ENCODE measurements at places on chromosomes 2 and 18.

- DNase-seq = peak; percentile 43
Measured at GRCh38 chr18:12038082-12038638, 55.5 kb upstream of the ANKRD62 start.

DNA sequence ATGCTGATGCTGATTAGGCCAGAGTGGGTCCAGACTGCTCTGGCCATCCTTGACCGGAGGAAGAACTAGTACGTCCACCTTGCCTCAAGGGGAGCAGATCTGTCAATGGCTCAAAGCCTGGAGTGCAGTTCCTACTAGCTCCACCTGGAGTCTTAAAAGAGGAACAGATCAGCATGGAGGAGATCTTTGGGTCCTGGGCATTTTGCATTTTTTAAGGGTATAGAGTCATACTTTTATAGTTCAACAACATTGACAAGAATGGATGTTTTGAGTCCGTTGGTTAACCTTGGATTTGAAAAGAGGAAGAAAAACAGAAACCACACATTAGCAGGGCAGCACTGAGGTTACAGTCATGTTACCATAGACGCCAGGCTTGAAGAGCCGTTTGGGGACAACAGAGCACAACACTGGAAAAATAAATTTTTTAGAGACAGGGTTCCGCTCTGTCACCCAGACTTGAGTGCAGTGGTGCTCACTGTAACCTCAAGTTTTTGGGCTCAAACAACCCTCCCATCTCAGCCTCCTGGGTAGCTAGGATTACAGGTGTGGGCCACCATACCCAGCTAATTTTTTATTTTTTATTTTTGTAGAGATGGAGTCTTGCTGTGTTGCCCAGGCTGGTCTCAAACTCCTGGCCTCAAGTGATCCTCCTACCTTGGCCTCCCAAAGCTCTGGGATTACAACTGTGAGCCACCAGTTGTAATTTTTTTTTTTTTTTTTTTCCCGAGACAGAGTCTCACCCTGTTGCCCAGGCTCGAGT is 78.5 kb downstream of the PRKCE start:
- DNase-seq = no peak

DNA sequence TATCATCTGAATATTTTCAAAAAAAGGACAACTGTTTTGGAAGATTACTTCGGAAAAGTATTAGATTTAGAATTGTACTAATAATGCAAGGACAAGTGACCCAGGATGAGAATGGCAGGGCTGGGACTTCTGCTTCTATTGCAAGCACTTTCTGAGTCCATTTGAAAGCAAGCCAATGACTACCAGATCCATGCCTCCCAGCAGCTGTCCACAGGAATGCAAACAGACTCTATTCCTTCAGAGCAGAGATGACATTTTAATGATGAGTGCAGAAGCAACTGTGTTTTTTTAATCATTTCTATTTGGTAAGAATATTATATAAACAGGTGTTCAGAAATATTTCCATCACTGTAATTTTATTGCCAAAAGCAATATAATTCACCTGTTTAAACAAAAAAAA is 456.7 kb downstream of the SOX11 start:
- no peak for DNase-seq

GRCh38 chr2:29269765-29270109 is 154.5 kb downstream of the CLIP4 start:
- no peak for DNase-seq

DNA sequence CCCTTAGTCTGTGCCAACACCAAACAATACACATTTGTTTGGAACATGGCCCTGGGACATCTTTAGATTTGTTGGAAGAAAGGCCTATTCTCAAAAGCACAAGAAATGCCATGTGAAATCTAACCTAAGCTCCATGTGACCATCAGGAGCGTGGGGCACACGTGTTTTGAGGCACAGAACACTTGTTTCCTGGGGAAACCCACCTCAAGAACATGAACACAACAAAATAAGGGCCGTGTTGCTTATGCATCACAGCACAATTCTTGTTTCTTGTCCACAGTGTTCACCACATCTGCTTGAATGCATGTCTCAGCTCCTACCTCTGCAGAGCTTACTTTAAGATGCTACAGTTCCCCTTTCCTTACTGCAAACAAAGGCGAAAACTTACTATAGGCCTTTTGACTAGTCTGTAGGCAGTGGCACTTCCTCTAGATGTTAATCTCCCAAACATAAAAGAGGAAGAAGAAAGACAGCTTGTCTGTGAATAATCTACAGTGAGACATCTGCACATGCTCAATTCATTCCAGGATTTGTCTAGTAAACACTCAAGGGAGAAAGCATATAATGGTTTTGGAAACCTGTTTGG is 165.0 kb downstream of the ANKRD44 start:
- DNase-seq = no peak

- no peak for DNase-seq
Measured at GRCh38 chr2:43484323-43484930, 111.4 kb downstream of the THADA start.

DNA sequence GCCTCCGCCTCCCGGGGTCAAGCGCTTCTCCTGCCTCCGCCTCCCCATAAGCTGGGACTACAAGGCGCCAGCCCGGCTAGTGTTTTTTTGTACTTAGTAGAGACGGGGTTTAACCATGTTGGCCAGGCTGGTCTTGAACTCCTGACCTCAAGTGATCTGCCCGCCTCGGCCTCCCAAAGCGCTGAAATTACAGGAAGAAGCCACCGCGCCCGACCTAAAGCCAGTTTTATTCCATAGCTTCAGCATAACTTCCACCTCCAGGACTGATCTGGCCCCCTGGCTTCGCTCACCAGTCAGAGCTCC is 783 bp upstream of the TXNL4A start:
- DNase-seq = no peak

GRCh38 chr18:11751341-11752115 is 62.5 kb downstream of the GNAL start:
- DNase-seq = no peak

DNA sequence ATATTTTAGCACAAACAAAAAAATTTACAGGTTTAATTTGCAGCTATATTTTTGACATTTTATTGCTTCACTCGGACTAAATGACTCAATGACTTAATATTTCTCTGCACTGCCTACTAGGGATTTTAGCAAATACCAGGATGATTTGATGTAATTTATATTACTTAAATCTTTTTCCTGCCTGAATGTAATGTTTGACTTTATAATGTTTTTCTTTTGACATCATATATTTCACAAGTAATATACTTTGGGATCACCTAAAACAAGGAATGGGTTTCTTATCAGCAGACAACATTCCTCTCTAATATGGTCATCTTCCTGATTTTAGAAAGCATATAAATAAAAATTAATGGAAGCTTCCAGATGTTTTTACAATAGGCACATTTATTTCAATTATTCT is 253.2 kb upstream of the EPC2 start:
- DNase-seq = no peak

DNA sequence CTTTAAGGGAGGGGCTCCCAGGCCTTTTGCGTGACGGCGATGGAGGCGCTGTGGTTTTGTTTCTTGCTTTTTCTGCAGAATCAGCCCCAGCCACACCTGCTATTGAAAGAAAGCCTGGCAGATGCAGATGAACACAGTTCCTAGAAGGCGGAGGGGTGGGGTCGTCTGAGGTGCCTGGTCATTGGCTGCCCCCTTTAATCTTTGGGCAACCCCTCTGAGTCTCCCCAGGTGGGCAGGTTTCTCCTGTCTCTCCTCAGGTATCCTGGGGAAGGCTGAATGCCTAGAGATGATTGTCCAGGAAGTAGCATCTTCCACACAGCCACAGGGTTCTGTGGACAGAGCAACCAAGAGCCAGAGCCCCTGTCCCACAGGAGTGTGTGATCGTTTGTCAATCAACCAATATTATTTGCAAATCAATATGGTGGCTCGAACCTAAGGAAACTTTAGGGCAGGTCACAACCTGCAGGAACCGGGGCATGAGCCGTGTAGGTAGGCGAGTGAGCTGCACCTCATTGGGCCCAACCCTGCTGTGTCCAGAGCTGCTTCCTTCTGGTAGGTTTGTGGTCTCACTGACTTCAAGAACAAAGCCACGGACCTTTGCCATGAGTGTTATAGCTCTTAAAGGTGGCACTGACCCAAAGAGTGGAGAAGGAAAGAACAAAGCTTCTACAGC is 104.3 kb downstream of the NDUFA10 start:
- no peak for DNase-seq

DNA sequence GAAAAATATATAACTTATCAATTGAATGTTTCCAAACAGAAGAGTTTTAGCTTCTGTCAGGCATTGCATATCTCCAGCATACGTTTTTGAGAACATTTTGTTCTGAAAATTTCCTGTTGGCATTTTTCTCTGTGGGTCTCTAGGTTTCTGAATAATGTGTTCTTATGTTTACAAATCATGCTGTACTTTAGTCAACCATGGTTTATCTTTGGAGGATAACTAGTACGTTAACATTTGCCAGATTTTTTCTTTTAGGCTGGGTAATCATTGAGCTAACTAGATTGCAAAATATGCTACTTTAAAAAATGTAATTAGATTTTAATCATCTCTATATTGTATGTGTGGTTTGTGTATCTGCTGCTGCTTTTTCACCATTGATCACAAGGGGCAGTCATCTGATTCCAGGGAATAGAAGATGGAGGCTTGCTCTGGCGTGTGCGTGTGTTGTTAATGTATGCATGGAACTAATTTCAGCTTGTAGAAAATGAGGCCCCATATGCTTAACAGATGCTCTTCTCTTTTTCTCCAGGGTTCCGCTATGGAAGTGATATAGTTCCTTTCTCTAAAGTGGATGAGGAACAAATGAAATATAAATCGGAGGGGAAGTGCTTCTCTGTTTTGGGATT is 21.3 kb downstream of the XRCC5 start:
- no peak for DNase-seq

- no peak for DNase-seq
Measured at GRCh38 chr18:9417073-9417851, 58.1 kb upstream of the RALBP1 start.

DNA sequence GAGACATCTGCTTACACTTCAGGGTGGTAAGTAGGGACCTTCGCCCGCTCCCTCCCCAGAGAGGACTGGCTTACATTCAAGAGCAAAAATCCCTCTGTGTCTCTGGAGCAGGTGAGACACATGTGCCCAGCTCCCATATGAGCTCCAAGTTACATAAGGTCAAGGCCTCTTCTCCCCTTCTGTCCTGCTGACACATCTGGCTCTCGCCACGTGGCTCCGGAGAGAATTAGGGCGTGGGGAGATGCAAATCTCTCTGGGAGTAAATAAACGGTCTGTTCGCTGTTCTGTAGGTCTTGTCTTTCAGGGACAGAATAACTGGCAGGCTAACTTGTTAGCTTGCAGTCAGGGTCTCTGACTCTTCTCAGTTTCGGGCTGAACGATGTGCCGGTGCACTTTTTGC is 16.2 kb downstream of the MRO start:
- no peak for DNase-seq

GRCh38 chr2:32464431-32464830 is 107.6 kb downstream of the BIRC6 start:
- no peak for DNase-seq

GRCh38 chr18:5840025-5840424 is 55.3 kb downstream of the TMEM200C start:
- no peak for DNase-seq

DNA sequence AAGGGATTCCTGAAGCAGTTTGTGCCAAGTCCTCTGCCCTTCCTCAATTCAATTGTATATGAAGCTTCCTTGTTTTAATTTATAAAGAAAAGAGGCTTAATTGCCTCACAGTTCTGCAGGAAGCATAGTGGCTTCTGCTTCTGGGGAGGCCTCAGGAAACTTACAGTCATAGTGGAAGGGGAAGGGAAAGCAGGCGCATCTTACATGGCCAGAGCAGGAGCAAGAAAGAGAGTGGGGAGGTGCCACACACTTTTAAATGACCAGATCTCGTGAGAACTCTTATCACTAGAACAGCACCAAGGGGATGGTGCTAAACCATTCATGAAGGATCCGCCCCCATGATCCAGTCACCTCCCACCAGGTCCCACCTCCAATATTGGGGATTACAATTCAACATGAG is 114.2 kb downstream of the SGPP2 start:
- DNase-seq = no peak

- DNase-seq = no peak
Measured at GRCh38 chr2:232372231-232373208, 6.0 kb upstream of the ALPP start.

GRCh38 chr18:75823471-75823870 is 396.0 kb upstream of the SMIM21 start:
- DNase-seq = no peak

DNA sequence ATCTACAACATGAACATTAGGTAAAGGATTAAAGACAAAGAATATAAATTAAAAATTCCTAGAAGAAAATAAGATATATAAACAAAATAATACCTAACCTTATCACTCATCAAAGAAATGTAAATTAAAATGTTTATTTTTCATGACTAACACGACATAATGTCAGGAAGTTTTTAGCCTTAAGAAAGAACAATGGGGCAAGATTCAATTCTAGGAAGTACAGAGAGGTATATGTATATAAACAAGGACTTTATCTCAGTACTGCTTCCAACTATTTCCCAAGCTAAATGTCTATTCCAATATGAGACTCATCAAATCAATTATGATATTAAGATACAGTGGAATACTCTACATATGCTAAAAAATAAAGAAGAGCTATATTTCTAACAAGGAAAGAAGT is 44.1 kb downstream of the TTC21B start:
- DNase-seq = no peak

DNA sequence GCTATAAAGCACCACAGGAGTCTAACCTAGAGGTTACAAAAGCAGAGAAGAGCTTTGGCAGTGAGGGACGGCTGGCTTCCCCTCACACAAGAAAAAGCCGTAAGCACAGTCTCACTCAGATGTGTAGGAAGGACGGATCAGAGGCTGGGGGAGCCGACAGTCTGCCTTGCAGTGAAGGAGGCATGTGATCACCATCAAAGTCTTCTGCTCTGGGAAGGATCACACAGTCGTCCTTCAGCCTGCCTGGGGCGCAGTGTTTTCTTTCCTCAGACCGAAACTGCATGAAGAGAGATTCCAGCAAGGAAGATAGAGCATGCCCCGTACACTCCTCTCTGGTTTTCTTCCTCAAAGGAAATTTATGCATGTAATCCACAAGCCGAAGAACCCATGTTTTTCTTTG is 24.1 kb downstream of the GATA6 start:
- DNase-seq = no peak

DNA sequence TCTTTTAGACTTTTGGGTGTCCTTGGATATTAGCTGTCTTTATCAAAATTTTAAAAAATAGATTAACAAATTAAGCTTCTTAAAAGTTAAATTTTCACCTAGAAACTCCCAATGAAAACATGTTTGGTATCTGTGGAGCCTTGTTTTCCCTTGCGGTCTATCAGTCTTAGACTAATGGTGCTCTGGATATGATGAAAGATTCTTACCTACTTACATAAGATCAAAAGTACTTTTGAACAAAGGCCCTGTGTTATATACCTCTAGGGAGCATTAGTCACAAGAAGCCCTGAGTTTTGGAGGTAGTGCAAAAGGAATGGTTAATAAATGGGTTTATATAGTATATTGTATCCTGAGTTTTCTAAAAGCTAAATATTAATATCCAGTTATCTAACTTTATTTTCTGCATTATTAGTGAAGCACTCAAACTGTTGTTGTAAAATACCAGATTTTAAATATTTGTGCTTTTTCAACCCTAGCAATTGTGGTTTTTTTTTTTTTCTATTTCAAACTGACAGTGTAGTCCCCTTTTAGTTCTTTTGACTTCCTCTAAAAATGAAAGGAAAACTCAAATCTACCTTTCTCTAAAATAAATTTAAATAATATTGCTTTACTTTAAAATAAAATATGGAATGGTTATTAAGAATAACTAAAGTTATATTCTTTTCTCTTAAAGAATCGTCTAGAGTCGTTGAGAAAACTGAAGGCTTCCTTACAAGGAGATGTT is 18.1 kb downstream of the NDC80 start:
- no peak for DNase-seq

- no peak for DNase-seq
Measured at GRCh38 chr2:220033546-220033945, 406.1 kb downstream of the SLC4A3 start.

- DNase-seq = no peak
Measured at GRCh38 chr18:50008306-50008705, 186.6 kb downstream of the MYO5B start.

All from stimulated activated CD4-positive, alpha-beta T cell treated with anti-CD3 and anti-CD28 coated beads, Interleukin-4, amount 100 ng/mL, for 4 hours (primary cell).